ENCODE measurements at places on chromosomes 13 and 19.
A peak's percentile ranks its signal among the peaks of the same experiment; 100 is the strongest.

GRCh38 chr19:2191456-2192310 lies 27.9 kb downstream of the DOT1L start:
- DNase-seq = no peak

DNA sequence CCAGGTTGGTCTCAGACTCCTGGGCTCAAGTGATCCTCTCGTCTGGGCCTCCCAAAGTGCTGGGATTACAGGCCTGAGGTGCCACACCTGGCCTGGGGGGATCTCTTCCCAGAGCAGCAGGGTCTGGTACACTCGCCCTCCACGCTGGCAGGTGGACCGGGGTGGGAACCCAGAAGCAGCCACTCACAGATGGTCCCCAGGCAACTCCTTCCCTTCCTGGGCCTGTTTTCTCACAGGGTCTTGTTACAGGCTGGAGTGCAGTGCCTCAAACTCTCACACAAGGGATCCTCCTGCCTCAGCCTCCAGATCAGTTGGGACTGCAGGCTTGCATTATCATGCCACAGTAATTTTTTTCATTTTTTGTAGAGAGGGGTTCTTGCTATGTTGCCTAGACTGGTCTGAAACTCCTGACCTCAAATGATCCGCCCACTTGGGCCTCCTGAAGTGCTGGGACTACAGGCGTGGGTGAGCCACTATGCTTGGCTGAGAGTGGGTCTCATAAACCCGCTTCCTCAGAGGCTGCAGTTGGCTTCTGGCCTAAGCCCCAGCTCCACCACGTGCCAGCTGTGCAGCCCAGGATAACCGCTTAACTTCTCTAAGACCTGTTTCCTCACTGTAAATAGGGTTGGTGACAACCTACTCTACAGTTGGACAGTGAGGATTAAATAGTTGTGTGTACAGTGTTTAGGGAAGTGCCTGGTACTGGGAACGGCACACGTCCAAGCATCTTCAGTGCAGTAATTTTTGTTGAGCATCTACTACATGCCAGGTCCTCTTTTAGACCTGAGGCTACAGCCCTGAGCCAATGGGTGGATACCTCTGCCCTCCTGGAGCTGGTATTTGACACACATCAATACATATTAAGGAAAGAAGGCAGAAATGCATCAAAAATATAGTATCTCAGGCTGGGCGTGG lies 871 bp upstream of the CCER2 start:
- DNase-seq = no peak

DNA sequence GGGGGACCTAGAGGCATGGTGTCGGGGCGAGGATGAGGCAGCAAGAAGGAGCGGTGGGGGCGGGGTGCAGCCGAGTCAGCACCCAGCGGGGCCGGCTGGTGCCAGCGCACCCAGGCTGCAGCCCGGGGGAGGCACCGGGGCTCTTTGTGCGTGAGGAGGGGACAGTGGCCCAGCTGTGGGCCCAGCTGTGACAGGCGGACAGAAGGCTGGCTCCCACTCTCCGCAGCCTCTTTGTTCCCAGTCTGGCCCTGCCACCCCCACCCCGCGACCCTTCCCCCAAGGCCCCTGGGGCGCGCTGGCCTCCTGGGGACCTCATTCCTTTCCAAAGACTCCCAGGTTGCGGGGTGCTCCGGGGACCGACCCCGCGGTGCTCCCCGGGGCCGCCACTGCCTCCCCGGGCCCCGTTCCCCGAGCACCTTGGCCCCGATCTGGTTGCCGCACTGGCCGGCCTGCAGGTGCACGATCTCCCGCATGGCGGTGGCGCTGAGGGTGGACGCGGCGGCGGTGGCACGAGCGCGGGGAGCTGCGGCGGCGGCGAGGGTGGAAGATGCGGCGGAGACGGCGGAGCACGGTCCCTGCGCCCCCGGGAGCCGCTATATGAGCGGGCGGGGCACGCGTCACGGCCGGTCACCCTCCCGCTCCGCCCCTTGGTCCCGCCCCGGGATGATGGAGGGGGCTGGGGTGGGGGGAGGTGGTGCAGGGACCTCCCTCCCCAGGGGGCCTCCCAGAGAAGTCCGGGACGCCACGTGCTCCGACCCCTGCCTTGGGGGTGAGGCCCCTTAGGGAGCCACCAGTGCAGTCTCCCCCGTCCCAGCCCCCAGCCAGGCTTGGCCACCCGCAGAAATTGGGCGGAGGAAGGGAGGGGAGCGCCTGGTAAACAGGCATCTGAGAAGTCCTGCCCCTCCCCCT lies at the start of gene TUBB4A:
Gene TUBB4A, minus strand, starts transcription at position 570 of the 909 bp plus-strand sequence. Its CDS starts 97 bp downstream, at position 473.
- DNase-seq = peak; percentile 80

- DNase-seq = no peak
These were observed 460.3 kb downstream of the KLF12 start for GRCh38 chr13:73673931-73674330.

DNA sequence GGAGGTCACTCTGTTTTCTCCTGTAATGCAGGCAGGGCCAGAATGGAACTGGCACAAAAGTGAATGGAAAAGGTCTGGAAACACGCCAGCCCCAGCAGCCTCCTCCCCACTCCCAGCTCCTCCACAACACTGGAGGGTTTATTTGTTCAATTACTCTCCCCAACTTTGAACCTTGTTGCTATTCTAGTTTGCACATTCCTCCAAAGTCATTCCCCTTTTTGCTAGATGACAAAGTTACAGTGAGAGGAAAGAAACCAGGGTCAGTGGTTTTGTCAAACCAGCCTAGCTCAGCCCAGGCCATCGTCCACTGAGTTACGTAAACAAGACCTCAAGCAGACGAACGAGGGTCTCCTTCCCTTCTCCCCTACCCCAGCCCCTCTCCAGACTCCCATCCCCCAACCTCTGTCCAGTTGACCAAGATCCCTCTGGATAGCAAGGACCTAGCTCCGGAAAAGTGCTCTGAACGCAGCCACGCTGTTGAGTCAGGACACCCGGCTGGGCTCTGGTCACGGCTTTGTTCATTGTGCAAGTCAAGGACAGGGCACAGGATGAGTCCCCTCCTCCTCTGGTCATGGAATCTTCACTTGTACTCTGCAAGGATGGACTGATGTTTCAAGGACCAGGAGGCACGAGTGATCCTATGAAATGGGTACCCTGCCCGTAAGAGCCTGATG lies 180.0 kb downstream of the USP12 start:
- DNase-seq = no peak

- no peak for DNase-seq
These were observed 38.3 kb downstream of the SOX1 start for GRCh38 chr13:112105244-112105681.

DNA sequence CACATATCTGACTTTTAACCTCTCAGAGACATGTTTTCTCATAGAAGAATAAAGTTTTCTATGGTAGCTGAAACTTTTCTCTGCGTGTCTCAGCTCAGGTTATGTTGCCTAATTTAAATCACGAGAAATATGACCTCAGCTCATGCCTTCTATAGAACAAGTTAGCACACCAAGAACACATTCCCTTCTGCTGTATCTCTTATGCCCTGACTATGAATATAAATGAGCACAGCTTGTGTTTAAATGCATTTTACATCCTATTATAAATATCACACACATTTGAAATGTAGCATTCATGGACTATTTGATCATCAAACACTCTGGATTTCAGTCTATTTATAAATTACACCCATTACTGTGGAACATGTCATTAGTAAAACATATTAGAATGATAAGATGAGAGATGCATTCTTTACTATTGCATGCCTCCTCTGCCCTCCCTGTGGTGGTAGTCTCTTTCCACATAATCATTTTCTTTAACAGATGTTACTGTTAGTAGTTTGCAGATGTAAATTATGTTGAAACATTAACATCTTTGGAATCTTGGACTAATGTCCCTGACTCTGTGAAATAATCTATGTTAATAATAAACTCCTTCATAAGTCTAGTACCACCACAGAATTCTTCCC lies 2044.9 kb upstream of the PCDH20 start:
- DNase-seq = no peak
